ENCODE measurements at places on chromosomes 1 and 21.

DNA sequence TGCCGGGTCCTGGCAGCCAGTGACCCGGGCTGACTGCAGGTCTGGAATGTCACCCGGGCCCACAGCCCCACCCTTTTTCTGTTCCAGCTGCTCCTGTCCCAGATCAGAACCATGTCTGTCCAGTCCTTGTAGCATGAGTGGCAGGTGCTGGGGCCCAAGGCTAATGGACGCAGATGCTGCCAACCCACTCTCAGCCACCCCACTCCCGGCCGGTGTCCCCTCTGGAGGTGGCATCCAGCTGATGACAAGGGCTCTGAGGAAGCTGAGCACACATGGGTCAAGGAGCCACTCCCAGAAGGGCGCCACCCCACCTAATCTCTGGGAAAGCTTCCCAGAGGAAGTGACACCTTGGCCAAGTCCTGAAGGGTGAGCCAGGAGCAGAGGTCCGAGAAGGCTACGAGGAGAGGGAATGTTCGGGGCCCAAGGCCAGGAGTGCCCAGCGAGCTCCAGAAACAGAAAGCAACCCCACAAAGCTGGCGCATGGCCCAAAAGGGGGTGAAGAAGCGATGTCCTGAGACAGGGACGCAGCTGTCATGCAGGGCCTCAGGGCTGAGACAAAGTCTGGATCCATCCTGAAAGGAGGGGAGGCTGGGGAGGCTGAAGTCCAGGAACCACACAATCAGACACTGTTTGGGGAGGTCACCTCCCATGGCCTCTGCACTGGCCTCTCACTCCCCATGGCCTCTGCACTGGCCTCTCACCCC lies 39.5 kb downstream of the ACOT7 start:
- DNase-seq = no peak

DNA sequence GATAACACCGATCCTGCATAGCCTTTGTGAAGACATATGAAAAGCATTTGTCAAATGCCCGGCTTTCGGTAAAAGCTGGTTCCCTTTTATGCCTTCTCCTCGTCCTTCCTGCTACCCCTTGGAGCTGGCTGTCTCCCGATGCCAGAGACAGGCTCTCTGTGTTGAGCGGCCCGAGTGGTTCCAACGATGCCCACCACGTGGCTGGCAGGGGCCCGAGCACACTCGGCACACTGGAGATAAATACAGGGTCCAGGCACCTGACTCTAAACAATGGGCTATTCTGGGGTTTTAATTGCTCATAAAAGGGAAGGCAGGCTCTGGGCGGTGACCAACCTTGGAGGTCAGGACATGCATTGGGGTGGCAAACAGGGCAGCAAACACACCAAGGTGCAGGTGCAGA lies 207.1 kb downstream of the HIVEP3 start:
- no peak for DNase-seq

GRCh38 chr1:63813829-63814277 lies 40.0 kb downstream of the ROR1 start:
- no peak for DNase-seq

GRCh38 chr1:226886122-226886901 lies 15.9 kb downstream of the PSEN2 start:
- DNase-seq = no peak

All from occipital lobe (tissue), 3 donors.